A673 (cell line): ENCODE measurements at places on chromosomes 7 and 10. TPM values are rescaled to one million over a fixed set of nuclear protein-coding genes. Genes with fewer than 3 reads are reported as not detected.

The C7orf57 gene
- not detected in 2 replicates for total RNA-seq

The THSD7A gene
- total RNA-seq = 0.55 and 0.64 TPM in 2 replicates

DNA sequence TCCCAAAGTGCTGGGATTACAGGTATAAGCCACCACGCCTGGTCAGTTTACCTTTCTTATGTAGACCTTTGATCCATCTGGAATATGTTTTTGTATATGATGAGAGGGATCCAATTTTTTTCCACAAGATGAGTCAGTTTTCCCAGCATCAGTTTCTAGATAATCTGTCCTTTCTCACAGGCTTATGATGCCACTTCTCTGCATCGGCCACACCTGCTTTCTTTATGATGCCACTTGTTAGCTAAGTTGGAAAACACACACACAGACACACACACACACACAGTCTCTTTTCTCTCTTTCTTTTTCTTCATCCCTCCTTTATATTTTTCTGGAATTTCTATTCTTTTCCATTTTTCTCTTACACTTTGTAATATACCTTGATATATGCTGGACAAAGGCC, 240.8 kb downstream of the BICC1 start:
- DNase-seq = no peak
- no peaks in the 10 kb centered on the region for H3K27me3 ChIP-seq
- H3K27ac ChIP-seq = no peak overlapping the region
- no peaks in the 10 kb centered on the region for H3K36me3 ChIP-seq
- no peak overlapping the region for H3K4me3 ChIP-seq

GRCh38 chr7:28503396-28503795, 91.1 kb downstream of the CREB5 start:
- no peak for DNase-seq
- H3K27me3 ChIP-seq = no peaks in the 10 kb centered on the region
- no peaks in the 10 kb centered on the region for H3K36me3 ChIP-seq
- no peak overlapping the region for H3K4me3 ChIP-seq
- no peaks in the 10 kb centered on the region for H3K4me1 ChIP-seq
- H3K27ac ChIP-seq = no peak overlapping the region

- no peaks in the 10 kb centered on the region for H3K27me3 ChIP-seq
- H3K4me3 ChIP-seq = no peak overlapping the region
- no peaks in the 10 kb centered on the region for H3K36me3 ChIP-seq
- H3K27ac ChIP-seq = no peak overlapping the region
- H3K4me1 ChIP-seq = no peaks in the 10 kb centered on the region
Observed at GRCh38 chr10:133422807-133423771, 1.3 kb downstream of the SPRN start.

- H3K27me3 ChIP-seq = no peaks in the 10 kb centered on the region
- H3K27ac ChIP-seq = peak within 1 kb of the TSS; percentile 86
- peak within 1 kb of the TSS; percentile 92 for H3K4me3 ChIP-seq
- peak; percentile 93 for DNase-seq
- peaks cover 16% of the 10 kb centered on the region for H3K4me1 ChIP-seq
Observed at GRCh38 chr10:5412277-5412941, at the start of gene NET1. Gene NET1 (plus strand): TSS chr10:5412557. CDS start chr10:5412693, 136 bp downstream.

GRCh38 chr10:103141950-103142349, 51.1 kb downstream of the NT5C2 start:
- DNase-seq = no peak
- no peaks in the 10 kb centered on the region for H3K27me3 ChIP-seq
- no peak overlapping the region for H3K27ac ChIP-seq
- H3K36me3 ChIP-seq = no peaks in the 10 kb centered on the region

- H3K4me1 ChIP-seq = peaks cover 55% of the 10 kb centered on the region
- H3K27ac ChIP-seq = peak overlapping the region; percentile 58
- peak; percentile 78 for DNase-seq
- H3K4me3 ChIP-seq = no peak overlapping the region
- H3K36me3 ChIP-seq = no peaks in the 10 kb centered on the region
Observed at GRCh38 chr10:119281581-119282071, 74.3 kb downstream of the GRK5 start.

DNA sequence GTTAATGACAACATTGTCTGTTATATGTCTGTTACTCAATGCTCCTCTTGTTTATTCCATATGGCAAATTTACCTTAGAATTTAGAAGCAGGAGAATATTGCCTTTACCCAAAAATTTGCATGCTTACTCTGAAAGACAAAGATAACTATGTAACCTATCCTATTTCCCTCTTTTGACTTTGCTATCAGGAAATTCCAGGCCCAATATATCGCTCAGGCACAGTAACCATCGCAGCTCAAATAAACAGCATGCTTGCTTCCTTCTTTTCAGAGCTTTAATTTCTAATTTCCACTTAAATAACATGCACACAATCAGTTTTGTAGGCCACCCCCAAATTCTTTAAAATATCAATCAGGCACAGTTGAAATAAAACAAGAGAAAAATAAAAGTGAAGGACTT, 57.8 kb downstream of the EBLN1 start:
- no peaks in the 10 kb centered on the region for H3K4me1 ChIP-seq
- no peak for DNase-seq
- H3K27ac ChIP-seq = no peak overlapping the region
- no peaks in the 10 kb centered on the region for H3K36me3 ChIP-seq
- no peaks in the 10 kb centered on the region for H3K27me3 ChIP-seq

GRCh38 chr7:130958846-130959245, 224.8 kb upstream of the KLF14 start:
- H3K36me3 ChIP-seq = peaks cover 46% of the 10 kb centered on the region
- H3K27me3 ChIP-seq = no peaks in the 10 kb centered on the region
- DNase-seq = no peak
- H3K27ac ChIP-seq = no peak overlapping the region
- peaks cover 54% of the 10 kb centered on the region for H3K4me1 ChIP-seq

- no peaks in the 10 kb centered on the region for H3K4me1 ChIP-seq
- DNase-seq = no peak
- no peak overlapping the region for H3K4me3 ChIP-seq
- no peaks in the 10 kb centered on the region for H3K36me3 ChIP-seq
- no peak overlapping the region for H3K27ac ChIP-seq
Observed at GRCh38 chr7:1715671-1716074, 45.6 kb downstream of the ELFN1 start.

GRCh38 chr7:133584956-133585668, 332.2 kb downstream of the EXOC4 start:
- DNase-seq = no peak
- H3K4me3 ChIP-seq = no peak overlapping the region
- H3K27ac ChIP-seq = no peak overlapping the region
- no peaks in the 10 kb centered on the region for H3K36me3 ChIP-seq
- H3K27me3 ChIP-seq = no peaks in the 10 kb centered on the region
- peaks cover 5% of the 10 kb centered on the region for H3K4me1 ChIP-seq

DNA sequence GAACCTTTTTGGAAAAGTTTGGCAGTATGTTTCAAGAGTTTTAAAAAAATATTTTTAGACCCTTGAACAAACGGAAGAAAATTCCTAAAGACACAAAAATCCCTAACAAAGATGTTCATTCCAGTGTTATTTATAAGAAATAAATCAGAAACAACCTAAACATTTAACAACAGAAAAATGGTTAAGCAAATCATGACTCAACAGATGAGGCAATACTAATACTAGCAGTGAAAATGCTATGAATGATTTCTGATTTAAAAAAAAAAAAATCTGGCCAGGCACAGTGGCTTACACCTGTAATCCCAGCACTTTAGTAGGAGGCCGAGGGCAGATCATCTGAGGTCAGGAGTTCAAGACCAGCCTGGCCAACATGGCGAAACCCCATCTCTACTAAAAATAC, 61.0 kb downstream of the ARHGAP12 start:
- no peak overlapping the region for H3K27ac ChIP-seq
- H3K4me1 ChIP-seq = peaks cover 38% of the 10 kb centered on the region
- DNase-seq = no peak
- no peak overlapping the region for H3K4me3 ChIP-seq
- no peaks in the 10 kb centered on the region for H3K36me3 ChIP-seq

DNA sequence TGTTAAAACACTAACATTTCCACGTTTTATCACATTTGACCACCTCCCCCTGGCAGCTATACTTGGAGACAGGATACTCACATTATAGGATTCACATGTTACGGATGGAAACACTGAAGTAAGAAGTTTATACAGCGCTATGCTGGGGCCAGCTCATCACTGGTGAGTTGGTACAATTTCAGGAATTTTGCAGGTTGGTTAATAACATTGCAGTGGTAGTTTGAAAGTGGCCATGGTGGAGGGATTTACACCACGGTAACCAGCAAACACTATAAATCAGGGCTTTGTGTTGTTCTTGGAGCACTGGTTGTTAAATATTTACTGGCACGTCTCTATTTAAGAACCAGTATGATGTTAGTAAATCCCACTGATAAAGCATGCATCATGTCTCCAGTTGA, 174.0 kb downstream of the GFRA1 start:
- H3K27me3 ChIP-seq = peaks cover 82% of the 10 kb centered on the region
- no peak overlapping the region for H3K4me3 ChIP-seq
- no peaks in the 10 kb centered on the region for H3K4me1 ChIP-seq
- no peak overlapping the region for H3K27ac ChIP-seq
- H3K36me3 ChIP-seq = no peaks in the 10 kb centered on the region
- no peak for DNase-seq

The PIK3CG gene
- 13.4 and 13.7 TPM in 2 replicates for total RNA-seq

The DLX6 gene
- 17.9 and 19.3 TPM in 2 replicates for total RNA-seq

The GSTO2 gene
- total RNA-seq = 0.26 and 1.4 TPM in 2 replicates

The JCAD gene
- total RNA-seq = 62.0 and 65.8 TPM in 2 replicates

The TMEM184A gene
- total RNA-seq = not detected in 2 replicates

The PNLIPRP3 gene
- total RNA-seq = not detected in 2 replicates

GRCh38 chr7:142463401-142463850, 205.6 kb upstream of the PRSS58 start:
- no peak overlapping the region for H3K27ac ChIP-seq
- H3K4me1 ChIP-seq = no peaks in the 10 kb centered on the region
- no peaks in the 10 kb centered on the region for H3K36me3 ChIP-seq
- DNase-seq = no peak
- H3K27me3 ChIP-seq = peaks cover 18% of the 10 kb centered on the region
- H3K4me3 ChIP-seq = no peak overlapping the region
